ENCODE measurements at places on chromosomes 6 and 20.

- peak; percentile 78 for DNase-seq
Measured at GRCh38 chr6:26432627-26433201, 7.6 kb upstream of the BTN3A3 start.

- no peak for DNase-seq
Measured at GRCh38 chr6:28496099-28496779, 19.4 kb downstream of the GPX6 start.

- DNase-seq = no peak
Measured at GRCh38 chr20:16283978-16284377, 289.3 kb downstream of the KIF16B start.

GRCh38 chr6:28082939-28083338 is 2.6 kb downstream of the ZNF165 start:
- DNase-seq = no peak

- DNase-seq = no peak
Measured at GRCh38 chr20:52936351-52937340, 35.5 kb upstream of the TSHZ2 start.

DNA sequence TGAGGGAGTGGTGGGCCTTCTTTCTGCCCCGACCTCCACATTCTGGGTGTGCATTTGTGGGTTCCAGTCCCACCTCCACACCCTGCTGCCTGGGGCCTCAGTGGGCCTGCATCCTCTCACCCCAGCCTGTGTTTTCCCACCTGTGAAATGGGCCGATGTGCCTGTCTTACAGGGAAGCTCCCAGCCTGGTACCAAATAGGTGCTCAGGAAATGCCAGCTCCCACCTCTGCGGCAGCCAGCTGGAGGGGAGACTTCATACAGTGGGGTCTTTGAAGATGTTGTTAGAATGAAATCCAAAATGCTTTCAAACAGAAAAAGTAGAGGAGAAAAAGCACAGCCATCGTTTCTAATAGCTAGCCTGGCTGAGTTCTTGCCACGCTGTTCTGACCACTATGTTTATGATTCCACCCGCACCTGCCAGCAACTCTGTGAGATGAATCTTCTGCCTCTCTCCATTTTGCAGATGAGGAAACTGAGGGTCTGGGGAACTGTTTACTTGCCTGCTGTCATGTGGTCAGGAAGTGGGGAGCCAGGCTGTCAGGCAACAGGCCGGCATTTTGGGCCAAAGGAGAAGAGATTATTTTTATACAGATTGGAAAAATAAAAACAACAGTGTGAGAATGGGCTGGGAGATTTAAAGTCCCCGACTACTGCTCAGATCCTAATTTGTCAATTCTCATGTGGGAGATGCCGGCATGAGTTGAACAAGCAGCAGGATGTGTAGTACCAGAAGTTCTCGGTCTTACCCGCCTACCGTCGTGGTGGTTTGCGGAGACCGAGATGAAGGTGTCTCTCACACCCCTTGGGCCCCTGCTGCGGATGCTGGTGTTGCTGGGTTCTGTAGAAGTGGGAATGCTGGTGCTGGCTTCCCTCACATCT is 4.6 kb downstream of the TMEM181 start:
- no peak for DNase-seq

DNA sequence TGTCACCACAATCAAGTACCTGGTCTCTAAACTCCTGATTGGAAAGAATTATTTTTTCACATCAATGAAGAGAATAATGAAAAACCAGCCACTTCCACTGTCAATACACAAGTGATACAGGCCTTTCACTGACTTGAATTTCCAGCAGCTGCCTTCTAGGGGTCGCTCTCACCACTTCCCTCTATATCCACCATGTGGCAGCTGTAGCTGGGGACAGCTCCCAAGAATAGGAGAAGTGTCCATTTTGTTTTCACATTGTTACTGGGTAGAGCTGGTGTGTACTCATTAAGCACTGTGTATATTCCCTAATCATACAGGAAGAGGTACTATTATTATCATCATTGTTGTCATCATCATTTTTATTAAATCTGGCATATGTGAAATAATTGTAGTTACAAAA is 438.4 kb upstream of the SPTLC3 start:
- peak; percentile 1 for DNase-seq

- DNase-seq = peak; percentile 18
Measured at GRCh38 chr6:107866606-107867301, 42.6 kb upstream of the SCML4 start.

GRCh38 chr20:34875642-34876405 is 588 bp upstream of the ACSS2 start:
- no peak for DNase-seq

- no peak for DNase-seq
Measured at GRCh38 chr6:119301429-119301828, 48.1 kb downstream of the MAN1A1 start.

GRCh38 chr20:50221501-50222308 is 31.1 kb downstream of the CEBPB start:
- peak; percentile 96 for DNase-seq

DNA sequence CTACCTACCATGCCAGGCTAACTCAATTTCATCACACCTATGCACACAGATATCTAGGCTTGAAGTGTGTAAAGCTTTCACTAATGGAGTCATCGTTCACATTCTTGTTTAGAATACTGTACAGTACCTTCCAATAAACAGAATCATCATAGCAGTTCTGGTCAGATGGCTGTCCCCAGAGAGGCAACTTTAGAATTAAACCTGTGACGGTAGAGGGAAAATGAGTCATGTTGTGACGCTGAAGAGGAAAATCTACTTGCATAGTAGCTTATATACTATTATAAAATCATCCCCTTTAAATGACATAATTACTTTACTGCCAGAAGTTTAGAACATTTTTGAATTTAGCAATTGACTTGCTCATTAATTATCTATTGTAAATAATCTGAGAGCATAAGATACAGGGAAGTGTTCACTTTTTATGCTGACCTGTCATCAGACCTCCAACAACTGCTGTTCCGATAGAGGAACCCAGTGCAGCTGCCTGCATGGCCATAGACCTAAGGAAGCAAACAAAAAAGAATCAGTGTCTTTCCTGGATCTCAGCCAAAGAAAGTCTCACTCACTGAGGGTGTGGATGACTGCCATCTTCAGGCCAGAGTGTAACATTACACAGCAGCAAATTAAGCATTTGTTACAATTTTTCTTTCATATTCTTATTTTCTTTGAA is 29.8 kb downstream of the RHAG start:
- DNase-seq = peak; percentile 55

GRCh38 chr20:44544263-44544662 is 22.4 kb upstream of the SERINC3 start:
- no peak for DNase-seq

- DNase-seq = no peak
Measured at GRCh38 chr6:34912715-34913464, 23.8 kb downstream of the ANKS1A start.

GRCh38 chr6:118558464-118559217 is 10.5 kb downstream of the PLN start:
- no peak for DNase-seq

DNA sequence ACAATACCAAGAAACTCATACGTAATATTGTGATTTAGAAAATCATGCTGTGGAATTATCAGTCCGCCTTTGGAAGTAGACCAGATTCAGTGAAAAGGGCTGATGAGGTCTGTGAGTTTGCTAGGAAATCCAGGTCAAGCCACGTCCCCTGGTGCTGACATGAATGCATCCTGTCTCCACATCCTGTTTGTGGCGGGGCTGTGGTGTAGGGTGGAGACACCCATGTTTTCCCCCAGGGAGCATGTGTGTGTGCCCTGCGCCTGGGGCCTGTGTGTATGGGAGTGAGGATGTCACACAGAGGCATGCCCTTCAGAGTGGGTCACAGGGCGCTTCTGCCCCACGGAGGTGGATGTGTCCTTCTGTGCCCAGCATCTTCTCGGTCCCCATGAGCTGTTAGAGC is 109.1 kb downstream of the SASH1 start:
- DNase-seq = no peak

GRCh38 chr6:41580690-41581089 is 34.5 kb downstream of the FOXP4 start:
- no peak for DNase-seq

DNA sequence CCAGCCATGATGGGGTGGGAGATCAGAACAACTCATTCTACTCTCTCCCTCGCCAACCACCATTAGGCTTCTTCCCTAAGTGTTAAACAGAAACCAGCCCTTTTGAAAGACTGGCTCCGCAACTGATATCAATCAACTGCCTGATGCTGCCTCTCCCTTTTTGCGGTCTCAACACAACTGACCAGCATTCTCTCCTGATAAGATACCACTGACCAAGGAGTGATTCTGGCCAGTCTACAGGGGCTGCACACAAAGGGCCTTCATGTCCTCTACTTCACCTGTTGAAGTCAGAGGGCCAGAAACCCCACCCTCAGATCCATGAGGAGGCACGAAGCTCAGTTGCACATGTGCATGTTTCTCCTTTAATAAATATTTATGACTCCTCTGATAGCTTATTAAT is 145.1 kb downstream of the CD24 start:
- DNase-seq = no peak
